ENCODE measurements at places on chromosomes 13 and 19. TPM values are rescaled to one million over a fixed set of nuclear protein-coding genes. Genes with fewer than 3 reads are reported as not detected.

DNA sequence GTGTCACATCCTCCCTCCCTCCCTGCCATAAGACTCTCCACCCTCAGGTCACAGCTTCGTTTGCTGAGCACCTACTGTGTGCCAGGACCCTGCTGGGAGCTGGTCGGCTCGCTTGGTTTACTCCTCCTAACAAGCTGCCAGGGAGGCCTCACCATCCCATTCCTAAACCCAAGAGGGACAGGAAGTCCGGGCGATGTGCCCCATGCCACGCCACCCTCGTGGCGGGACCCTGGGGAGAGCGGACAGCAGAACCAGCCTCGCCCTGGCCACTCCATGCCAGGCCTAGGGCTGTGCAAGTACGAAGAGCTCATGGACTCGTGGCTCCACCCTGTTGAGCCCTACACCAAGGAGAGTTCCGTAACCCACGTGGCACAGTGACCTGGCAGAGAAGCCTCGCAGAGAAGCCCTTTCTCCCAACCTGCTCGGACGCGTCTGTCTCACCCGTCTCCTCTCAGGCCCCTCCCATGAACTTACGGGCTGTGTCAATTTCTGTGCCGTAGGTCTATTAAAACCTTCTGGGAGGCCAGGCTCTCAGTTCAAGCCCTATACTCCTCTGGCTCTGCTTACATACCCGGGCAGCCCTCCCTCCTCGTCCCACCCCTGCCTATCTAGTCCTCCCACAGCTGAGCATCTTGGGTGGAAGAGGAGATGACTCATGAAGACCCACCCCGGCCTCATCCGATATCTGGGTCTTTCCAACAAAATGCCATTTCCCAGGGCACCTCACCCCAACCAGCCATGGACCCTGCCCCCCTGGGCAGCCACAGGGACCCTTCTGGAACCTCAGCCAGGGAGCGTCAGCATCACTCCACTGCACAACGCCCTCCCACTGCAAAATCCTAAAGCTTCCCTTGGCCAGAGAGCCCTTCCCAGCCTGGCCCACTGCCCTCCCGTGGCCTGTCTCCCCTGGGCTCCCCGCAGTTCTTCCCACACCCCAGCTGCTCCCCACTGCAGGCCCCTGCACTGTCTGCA, 2.6 kb downstream of the UBXN6 start:
- no peak for DNase-seq

DNA sequence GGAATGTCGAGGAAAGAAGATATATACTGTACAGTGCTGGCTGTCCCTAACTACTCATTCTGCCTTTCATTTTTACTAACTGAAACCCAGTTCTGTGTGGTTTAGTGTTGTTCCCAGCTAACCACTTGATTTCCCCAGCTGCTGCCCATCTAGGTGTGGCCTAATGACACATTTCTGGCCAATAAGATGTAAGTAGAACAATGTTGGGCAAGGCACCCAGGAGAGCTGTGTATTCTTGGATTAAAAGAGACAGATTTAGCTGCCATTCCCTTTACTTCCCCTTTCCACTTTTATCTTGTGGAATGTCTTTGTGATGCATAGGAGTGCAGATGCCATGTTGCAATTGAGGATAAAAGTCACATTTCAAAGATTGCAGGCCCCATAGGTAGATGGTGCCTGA, 28.3 kb upstream of the PCDH9 start:
- no peak for DNase-seq

DNA sequence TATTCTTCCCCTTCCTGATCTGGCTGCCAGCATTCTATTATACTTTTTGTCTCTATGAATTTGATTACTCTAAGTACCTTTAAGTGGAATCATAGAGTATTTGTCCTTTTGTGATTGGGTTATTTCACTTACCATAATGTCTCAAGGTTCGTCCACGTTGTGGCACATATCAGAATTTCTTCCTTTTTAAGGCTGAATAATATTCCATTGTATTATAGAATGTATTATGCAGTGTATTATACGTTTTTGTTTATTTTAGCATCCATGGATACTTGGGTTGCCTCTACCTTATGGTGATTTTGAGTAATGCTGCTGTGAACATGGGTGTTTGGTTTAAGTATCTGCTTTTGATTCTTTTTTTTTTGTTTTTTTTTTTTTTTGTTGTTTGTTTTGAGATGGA, 19.3 kb downstream of the URI1 start:
- DNase-seq = no peak

KIR3DL1 gene
- not detected for total RNA-seq

- no peak for DNase-seq
Measured at GRCh38 chr19:18453269-18454024, 15.5 kb upstream of the ISYNA1 start.

LACC1 gene
- 13.1 TPM for total RNA-seq

GRCh38 chr19:36460046-36460445, 29.3 kb downstream of the ZNF566 start:
- DNase-seq = no peak

DNA sequence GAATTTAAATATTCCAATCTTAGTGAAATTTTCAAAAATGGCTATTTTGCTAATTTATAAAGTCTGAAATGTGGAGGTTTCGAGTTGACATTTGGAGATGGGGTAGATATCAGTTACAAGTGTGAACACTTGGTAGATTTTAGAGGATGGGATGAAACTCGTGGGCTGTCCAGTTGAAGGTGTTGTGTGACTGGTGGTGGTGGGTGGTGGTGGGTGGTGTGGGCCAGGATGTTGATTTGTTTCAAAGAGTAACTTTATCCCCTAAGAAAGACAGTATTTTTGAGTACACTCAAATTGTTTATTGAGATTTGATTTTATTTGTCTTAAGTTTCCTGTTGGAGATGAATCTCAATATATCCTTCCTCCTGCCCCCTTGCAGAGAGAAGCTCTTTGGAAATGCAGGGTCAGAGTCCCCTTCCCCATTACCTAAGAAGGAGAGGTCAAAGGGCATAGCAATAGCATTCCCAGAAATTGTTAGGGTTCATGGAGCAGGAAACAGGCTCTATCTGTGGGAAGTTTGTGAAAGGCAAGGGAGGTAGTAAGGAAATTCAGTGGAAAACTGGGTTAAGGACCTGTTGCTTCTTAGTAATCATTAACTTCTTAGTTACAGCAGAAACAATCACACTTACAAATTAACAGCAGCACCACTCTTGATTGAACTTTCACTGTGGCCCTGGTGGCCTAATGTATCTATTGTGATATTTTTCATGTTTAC, 133.6 kb upstream of the RNF113B start:
- DNase-seq = no peak

MAB21L1 gene
- total RNA-seq = 0.46 TPM

DNA sequence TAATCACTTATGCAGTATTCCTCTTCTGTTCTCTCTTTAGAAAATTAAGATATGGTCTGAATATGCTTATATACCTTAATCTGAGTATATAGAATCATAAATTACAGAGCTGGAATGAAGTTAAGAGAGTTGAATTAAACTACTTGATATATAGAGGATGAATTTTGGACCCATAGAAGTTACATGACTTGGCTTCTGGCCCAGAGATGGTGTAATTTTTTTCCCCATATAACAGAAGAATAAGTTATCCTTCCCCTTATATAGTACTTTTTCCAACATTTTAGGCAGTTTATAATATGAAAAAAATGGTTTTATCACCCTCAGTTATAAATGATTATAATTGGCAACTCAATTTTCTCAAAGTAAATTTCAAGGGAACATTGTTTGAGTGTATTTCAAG, 616.3 kb downstream of the TBC1D4 start:
- no peak for DNase-seq

GRCh38 chr19:40370997-40371801, 18.8 kb downstream of the HIPK4 start:
- no peak for DNase-seq

MAG gene
- total RNA-seq = not detected

IER2 gene
- total RNA-seq = 130 TPM

TYK2 gene
- total RNA-seq = 69.3 TPM

DNA sequence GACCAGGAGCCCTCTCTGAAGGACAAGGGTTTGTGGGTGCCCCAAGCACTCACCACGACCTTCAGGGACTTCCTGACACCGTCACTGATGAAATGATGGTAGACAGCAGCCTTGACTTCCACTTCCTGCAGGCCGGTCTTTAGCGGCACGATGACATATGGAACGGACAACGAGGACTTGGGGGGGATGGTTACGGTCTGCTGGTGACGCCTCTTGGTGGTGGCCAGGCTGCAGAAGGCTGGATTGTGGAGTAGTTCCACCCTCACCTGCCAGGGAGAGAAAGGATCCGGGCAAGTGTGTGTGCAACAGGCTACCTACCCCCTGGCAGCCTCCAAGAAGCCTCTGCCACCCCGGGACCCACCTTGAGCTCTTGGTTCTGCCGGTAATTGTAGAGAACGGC, 23.2 kb downstream of the C3 start:
- DNase-seq = peak; percentile 49

- DNase-seq = peak; percentile 83
Measured at GRCh38 chr13:110640591-110641029, 25.3 kb downstream of the NAXD start.

GRCh38 chr19:14061751-14062557, at the start of gene PALM3:
PALM3 (minus strand) TSS chr19:14062076; CDS start chr19:14061980, 96 bp downstream.
- DNase-seq = no peak

ZNF575 gene
- total RNA-seq = 3.4 TPM

CYP2F1 gene
- total RNA-seq = not detected

DNA sequence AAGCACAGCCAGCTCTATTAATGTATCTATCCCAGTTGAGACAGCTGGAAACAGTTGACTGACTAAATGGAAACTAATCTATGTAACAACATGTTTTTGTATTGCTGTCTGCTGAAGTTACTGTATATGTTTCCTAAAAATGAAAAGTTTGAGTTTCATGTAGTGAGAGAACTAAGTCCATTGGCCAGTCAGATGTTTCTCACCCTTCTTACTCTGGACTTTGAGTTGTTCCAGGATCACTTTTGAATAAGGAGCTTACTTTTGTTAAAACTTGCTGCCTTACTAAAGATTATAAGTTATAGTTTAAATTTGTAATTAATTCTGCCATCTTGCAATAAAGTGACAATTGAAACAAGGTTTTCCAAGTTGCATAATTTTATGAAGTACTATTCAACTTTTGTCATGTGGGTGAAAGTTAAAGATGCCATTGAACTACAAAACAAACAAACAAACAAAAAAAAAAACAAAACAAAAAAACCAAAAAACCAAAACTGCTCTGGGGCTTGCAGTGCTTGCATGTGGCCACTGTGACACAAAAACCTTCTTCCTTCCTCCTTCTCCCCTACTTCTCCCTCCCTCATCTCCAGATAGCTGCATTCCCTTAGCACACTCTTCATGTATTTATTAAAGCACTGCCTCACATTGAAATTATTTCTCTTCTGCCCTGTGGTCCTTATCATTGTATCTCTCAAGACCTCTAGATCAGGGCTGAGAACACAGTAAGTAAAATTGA, 15.3 kb downstream of the WDFY2 start:
- no peak for DNase-seq

DNA sequence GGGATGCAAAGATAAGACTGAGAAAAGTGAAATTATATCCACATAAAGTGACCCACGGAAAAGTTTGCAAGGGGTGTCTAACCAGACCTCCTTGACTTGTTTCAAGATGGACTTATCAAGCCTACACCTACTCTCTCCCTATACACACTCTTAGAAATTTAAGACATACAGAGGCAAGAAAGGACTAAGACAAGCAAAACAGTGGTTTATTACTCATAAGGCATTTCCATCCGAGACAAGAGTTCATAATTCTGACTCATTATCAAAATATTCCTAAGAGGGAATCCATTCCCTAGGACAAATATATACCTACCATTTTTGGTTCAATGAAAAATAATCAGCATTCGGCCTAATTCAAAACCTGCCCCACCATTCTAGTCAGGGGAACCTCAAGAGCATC, 232.6 kb upstream of the GPC6 start:
- DNase-seq = no peak

- no peak for DNase-seq
Measured at GRCh38 chr19:8239528-8240273, 30.5 kb downstream of the CERS4 start.

DNA sequence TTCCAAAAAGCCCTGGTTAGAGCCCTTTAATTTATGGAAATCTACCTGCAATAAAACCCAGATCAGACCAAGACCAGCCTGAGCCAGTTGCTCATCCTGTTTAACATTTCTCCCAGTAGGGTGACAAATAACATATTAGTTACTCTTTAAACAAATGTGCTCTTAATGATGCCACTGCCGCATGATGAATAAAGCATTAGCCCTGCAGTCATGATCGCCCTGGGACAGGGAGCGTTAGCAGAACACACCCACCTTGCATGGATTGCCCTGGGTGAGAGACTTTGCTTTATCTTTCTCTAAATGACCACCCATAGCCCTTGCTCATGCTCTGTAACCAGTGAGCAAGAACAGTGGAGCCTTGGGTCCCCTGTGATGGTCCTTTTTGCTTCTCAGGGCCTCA, 362.4 kb downstream of the ENOX1 start:
- DNase-seq = no peak

- no peak for DNase-seq
Measured at GRCh38 chr13:26247011-26247410, 6.9 kb upstream of the CDK8 start.

USHBP1 gene
- 5.7 TPM for total RNA-seq

GRCh38 chr19:44212866-44213346, 574 bp downstream of the ZNF227 start:
- DNase-seq = no peak

DNA sequence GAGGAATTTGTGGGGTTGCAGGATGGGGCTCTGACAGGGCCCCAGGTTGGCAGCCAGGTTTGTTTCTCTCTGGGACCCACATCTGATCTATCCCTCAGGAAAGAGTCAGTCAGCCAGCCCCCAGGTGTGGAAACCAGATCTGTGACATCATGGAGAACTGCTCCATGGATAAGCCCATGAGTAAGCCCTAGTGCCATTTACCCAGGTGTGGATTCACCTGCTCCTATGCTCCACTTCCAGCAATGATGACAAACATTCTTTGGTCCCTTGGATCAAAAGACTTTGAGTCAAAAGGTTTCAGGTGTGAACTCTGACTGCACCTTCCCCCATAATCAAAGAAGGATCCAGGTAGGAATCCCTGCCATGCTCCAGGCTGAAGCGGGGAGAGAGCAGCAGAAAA, 26.9 kb upstream of the IGFL4 start:
- no peak for DNase-seq

DNA sequence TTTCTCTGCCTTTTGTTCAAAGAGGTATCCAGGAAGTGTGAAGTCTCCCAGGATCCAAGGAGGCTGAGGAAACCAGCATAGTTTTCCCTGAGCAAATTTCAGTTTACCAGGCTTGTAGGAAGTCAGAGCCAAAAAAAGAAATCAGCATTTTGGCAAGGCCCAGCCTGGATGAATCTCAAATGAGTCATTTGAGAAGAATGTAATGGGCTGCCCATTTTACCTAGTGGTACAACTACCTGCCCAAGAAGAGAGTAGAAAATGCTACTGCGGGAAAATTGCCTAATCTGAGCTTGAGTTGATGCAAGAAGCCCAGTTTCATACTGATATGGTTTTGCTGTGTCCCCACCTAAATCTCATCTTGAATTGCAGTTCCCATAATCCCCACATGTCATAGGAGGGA, 284.1 kb upstream of the ZNF507 start:
- DNase-seq = no peak

ZNF723 gene
- total RNA-seq = not detected

LILRB2 gene
- 7.3 TPM for total RNA-seq

CRTC1 gene
- total RNA-seq = 15.7 TPM

GRCh38 chr13:41694545-41695301, 237.4 kb downstream of the RGCC start:
- peak; percentile 83 for DNase-seq

GRCh38 chr13:103772576-103772975, 706.4 kb upstream of the SLC10A2 start:
- no peak for DNase-seq

GRCh38 chr19:33697766-33698165, 76.0 kb downstream of the CHST8 start:
- peak; percentile 40 for DNase-seq

GRCh38 chr13:104111031-104111430, 1044.8 kb upstream of the SLC10A2 start:
- DNase-seq = no peak

- DNase-seq = no peak
Measured at GRCh38 chr13:75442736-75443234, 39.2 kb downstream of the TBC1D4 start.
